ENCODE measurements at places on chromosomes 4 and X. TPM values are rescaled to one million over a fixed set of nuclear protein-coding genes. Genes with fewer than 3 reads are reported as not detected.

DNA sequence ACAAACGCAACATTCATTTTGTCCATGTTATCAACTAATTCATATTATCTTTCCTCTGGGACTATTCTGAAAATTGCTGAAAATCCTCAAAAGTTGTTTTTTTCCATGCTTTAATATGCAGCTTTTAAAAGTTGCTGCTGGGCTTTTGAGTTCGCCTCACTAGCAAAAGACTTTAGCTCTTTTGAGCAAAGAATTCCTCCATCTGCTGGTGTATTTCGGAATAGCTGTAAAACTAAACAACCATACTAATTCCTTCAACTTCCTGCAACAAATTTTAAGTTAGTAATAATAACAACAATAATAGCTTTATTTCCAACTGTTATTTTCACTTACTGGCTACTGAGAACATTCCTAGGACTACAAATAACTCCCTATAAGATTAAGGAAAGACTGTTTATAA, 124.5 kb upstream of the PLAC1 start:
- no peak for DNase-seq

GRCh38 chrX:40086569-40087335, 11.0 kb downstream of the BCOR start:
- DNase-seq, result no peak

GRCh38 chrX:47501226-47502074, 18.4 kb upstream of the ZNF41 start:
- DNase-seq, result no peak

GRCh38 chr4:168383510-168383909, 65.0 kb upstream of the DDX60 start:
- no peak for DNase-seq

DNA sequence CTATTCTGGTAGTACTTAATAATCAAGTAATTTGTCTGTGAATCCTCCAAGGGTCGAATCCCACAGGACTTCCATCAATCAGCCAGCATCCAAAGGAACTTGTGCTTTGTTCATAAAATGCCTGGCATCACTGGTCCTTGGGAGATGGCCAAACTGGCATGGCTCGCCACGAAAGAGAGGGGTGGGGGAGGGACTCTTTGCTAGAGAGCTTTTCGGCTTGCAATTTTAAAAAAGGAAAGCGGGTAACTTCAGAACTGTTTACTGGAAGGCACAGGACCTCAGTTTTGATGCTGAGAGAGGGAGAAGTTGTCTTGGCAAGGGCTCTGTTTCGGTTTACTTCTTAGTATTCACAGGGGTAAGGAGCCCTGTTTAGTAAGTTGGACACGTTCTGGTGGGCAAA, 79.4 kb upstream of the FHL1 start:
- DNase-seq, result no peak

DNA sequence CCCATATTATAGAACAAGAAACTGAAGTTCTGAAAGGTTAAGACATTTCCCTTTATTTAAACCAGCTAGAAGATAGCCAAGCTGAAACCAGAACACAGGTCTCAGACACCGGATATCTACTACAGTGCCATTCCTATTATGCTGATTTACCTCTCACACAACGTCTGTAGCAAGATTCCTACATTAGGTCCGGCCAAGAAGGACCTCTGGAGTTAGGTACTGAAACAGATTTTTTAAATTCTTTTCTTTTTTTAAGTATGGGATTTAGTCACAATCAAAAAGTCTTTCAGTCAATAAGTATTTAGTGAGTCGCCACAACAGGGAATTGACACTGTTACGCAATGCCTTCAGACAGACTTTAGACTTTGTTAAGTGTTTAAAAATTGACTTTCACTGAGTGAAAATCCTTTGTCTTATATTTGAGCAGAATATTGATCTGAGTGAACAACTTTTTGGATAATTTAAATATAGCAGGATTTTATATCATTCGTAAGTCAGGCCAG, 26.5 kb upstream of the SPANXN4 start:
- no peak for DNase-seq

DNA sequence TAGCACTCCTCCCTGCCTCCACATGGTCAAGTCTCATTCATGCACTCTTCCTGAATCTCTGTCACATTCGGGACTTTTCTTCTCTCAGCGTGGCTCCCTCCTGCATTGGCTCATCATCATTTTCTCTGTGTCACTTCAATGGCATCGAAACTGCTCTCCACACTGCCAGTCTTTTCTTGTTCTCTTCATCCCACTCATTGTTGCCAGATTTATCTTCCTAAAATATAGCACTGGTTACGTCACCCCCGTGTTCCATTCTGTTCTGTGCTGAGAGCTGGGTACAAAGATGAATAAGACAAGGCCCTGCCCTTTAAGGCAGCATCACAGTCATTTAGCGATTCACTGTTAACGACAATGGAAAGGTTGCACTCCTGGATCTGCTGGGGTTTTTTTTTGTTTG, 174.4 kb upstream of the TBC1D9 start:
- no peak for DNase-seq

- no peak for DNase-seq
These were observed 370.9 kb downstream of the PRR32 start for GRCh38 chrX:127190381-127190780.

The RPS6KA6 gene
- not detected for total RNA-seq

The GPRASP1 gene
- 1.6 TPM for total RNA-seq

The BTC gene
- not detected for total RNA-seq

The PAGE2 gene
- total RNA-seq, result not detected

The MEPE gene
- total RNA-seq, result not detected

Data from activated CD4-positive, alpha-beta T cell treated with anti-CD3 and anti-CD28 coated beads, Interleukin-2, amount 10 ng/mL, durations not matched to agents 7 days and 5 days (primary cell).